ENCODE measurements at places on chromosomes 5 and 9.

GRCh38 chr5:137619191-137619870 lies 116.6 kb downstream of the KLHL3 start:
- peak; percentile 78 for DNase-seq

DNA sequence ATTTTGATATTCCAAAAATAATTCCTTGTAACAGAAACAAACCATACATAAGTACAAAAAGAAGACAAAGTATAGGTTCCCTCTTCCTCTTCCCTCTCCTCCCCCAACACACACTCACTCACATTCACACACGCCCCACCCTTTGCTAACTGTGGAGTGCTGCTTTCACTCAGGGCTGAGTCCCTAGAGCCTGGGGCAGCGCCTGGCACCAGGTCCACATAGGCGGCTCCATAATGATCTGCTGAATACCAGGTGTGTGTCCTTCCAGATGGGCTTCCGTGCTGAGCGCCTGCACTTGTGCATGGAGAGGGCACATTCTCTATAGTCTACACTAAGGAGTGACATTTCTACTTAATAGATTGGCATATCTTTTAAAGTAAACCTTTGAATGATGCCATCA lies 3.7 kb downstream of the SEMA4D start:
- DNase-seq = no peak

DNA sequence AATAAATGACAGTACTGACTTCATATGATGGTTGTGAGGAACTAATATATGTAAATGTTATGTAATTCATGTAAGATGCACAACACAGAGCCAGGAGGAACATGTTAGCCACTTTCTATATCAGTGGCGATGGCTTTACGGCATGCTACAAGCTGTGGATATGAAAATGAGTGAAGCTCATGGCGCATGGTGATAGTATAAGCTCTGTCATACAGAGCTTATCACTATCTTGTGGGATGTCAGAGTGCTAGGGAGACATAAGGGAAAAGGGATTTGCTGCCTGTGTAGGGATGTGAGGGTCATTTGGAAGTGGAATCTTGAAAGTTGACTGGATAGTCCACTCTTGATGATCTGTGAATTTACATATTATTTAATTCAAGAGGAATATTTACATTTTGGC lies 13.6 kb downstream of the CPEB4 start:
- no peak for DNase-seq

DNA sequence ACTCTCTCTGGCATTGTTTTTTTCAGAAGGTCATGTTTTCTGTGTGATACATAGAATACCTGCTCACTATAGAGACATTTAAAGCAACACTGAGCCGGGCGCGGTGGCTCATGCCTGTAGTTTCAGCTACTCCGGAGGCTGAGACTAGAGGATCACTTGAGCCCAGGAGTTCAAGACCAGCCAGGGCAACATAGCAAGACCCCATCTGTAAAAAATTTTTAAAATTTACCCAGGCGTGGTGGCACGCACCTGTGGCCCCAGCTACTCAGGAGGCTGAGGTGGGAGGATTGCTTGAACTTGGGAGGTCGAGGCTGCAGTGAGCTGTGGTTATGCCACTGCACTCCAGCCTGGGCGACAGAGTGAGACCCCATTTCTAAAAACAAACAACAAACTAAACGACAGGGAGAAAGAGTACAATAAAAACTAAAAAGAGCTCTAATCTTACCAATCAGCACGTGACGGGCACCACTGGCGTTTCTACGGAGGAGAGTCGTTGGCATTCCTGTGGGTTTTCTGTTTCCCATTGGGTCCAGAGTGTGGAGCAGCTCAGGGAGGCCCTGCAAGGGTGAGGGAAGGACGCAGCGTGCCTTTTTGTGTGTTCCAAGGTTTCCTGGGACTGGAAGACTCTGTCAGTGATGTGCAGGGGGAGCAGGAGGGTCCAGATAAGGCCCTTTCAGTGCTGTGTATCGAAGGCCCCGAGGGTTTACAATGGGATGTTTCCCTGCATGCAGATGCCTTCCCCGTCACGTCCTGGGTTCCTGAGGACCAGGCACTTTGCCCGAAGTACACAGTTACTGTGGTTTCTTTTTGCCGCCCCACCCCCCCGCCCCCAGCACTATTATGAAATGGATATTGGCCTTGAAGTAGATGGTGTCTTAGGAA lies 7.2 kb upstream of the RNU6ATAC start:
- DNase-seq = no peak

GRCh38 chr5:180829726-180830125 lies 27.1 kb upstream of the MGAT1 start:
- no peak for DNase-seq

GRCh38 chr5:168302785-168303184 lies 11.3 kb downstream of the WWC1 start:
- DNase-seq = no peak

DNA sequence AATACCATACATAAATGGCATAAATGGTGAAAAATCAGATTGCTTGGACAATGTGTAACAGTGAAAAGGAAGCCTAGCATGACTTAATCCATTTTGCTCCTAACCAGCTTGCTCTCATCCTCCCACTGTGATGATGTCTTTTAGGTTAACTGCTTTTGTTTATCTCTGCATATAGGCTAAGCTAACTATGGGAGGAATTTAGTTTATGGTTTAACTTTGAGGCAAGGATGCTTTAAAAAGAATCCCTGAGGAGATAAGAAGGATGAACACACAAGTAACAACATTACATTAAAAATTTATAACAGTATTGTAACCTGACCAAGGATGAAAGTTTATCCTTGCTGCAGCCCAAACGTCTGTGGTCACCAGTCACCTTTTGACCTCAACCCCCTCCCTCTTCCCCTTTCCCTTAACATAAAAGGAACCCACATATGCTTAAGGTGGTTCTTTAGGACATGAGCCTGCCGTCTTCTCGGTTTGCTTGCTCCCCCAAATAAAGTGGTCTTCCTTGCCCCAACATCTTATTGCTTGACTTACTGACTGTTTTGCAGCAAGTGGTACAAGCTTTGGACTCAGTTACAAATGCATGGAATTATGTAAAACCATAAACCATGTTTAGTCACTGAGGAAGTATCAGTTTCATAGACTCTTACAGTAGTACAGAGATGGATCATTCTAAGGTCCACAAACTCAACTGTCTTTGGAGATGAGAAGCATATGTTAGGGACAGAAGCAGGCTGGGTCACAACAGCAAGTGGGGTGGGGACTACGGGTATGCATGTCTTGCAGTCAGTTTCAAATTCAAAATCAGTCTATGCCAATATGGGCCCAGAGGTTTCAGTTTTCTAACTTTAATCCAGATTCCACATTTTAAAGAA lies 31.3 kb downstream of the AGXT2 start:
- no peak for DNase-seq

DNA sequence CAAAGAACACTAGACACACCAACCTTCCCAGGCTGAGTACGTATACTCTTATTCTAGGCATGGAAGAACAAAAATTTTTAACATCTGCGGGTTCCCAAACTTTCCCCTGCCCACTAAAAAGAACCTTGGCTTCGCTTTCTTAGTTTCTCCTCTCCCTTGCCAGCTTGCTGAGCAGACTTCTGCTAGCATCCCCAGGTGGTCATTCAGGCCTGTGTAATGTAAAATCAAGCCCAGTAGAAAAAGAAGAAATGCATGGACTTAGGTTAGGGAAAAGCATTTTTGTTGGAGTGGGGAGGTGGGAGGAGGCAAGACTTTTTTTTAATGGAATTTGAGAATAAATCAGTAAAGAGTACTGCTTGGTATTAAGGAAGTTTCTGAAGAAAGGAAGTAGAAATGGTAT lies 331.0 kb upstream of the TLE4 start:
- DNase-seq = no peak
